ENCODE measurements at places on chromosomes 3 and 15. TPM values are rescaled to one million over a fixed set of nuclear protein-coding genes. Genes with fewer than 3 reads are reported as not detected.

The KLHL40 gene
- total RNA-seq, result not detected

- H3K4me3 ChIP-seq, result no peak overlapping the region
- H3K27ac ChIP-seq, result no peak overlapping the region
- no peaks in the 10 kb centered on the region for H3K27me3 ChIP-seq
- DNase-seq, result no peak
- H3K36me3 ChIP-seq, result no peaks in the 10 kb centered on the region
Measured at GRCh38 chr3:23840521-23840920, 34.8 kb downstream of the UBE2E1 start.

- DNase-seq, result no peak
- no peak overlapping the region for H3K4me3 ChIP-seq
- no peaks in the 10 kb centered on the region for H3K36me3 ChIP-seq
- H3K27me3 ChIP-seq, result peaks cover 2% of the 10 kb centered on the region
- no peaks in the 10 kb centered on the region for H3K4me1 ChIP-seq
Measured at GRCh38 chr3:10888518-10889090, 72.6 kb downstream of the SLC6A11 start.

The SNAPC5 gene
- total RNA-seq, result 37.3 TPM

- H3K4me1 ChIP-seq, result no peaks in the 10 kb centered on the region
- H3K4me3 ChIP-seq, result no peak overlapping the region
- H3K27ac ChIP-seq, result no peak overlapping the region
- H3K27me3 ChIP-seq, result peaks cover 15% of the 10 kb centered on the region
- no peaks in the 10 kb centered on the region for H3K36me3 ChIP-seq
Measured at GRCh38 chr15:34812369-34812768, 17.0 kb upstream of the ACTC1 start.

DNA sequence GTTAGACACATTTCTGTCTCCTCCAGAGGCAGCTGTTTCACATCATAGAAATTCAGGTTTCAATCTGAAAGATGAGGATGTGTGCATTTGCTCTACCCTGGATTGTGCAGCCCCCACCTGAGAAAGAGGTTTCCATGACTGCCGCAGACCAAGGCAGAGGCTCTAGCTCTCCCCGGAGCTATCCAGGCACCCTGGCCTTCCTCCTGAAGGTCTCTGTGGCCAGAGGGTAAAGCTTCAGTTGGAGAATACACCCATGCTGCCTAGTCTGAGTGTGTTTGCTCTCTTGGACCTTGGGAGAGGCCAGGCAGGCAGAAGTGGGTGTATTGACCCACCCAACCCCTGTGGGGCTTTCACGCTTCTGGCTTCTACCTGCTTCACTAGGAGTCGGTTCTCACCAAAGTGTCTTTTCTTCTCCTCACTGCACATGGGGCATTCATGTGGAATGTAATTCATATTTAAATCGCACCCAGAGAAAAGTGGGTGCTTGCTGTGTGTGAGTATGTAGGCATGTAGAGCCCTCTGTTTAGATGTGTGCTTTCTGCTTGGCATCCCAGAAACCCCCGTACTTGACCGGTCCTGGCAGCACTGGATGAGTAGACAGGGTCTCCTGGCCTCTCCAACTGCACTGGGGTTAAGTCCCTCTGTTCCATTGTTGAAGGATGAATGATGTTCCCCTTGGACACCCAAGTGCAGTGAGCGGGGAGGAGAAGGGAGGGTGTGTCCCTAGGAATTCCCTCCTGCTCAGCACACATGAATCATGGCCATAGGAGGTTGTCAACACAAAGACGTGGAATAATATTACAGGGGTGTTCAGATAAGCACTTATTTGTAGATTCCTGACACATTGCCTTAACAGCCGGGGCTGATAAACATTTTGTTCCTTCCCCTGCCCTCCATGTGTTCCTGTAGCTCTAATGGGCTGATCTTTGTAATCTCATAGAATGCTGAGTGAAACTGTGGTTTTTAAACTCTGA, 20.3 kb upstream of the RAB6B start:
- H3K4me1 ChIP-seq, result no peaks in the 10 kb centered on the region
- H3K36me3 ChIP-seq, result no peaks in the 10 kb centered on the region
- DNase-seq, result no peak
- peaks cover 17% of the 10 kb centered on the region for H3K27me3 ChIP-seq
- H3K27ac ChIP-seq, result no peak overlapping the region

The IL12A gene
- 0.34 TPM for total RNA-seq

The LIPH gene
- not detected for total RNA-seq

The GOLGA8H gene
- not detected for total RNA-seq

GRCh38 chr3:42545284-42545900, 36.4 kb downstream of the SEC22C start:
- H3K36me3 ChIP-seq, result peaks cover 4% of the 10 kb centered on the region
- no peaks in the 10 kb centered on the region for H3K27me3 ChIP-seq
- no peaks in the 10 kb centered on the region for H3K4me1 ChIP-seq
- no peak overlapping the region for H3K4me3 ChIP-seq

The NMD3 gene
- total RNA-seq, result 74.5 TPM

DNA sequence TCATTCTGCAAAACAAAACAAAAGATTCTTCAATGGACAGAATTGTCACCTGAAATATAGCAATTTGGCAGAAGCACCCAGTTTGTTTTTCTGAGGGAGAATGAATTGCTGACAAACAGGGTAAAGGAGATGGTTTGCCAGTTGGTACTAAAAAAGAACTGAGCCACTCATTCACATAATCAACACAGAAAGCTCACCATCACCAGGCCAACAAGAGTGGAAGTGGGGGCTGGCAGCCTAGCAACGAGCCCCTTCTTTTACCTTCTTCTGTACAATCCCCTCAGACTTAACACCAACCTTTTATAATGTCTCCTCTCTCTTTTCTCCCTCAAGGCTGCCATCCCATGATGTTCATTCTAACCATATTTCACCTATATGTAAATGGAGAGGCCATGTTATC, 5.9 kb downstream of the TOP2B start:
- no peak overlapping the region for H3K4me3 ChIP-seq
- no peaks in the 10 kb centered on the region for H3K27me3 ChIP-seq
- no peak for DNase-seq
- H3K4me1 ChIP-seq, result peaks cover 53% of the 10 kb centered on the region
- H3K27ac ChIP-seq, result no peak overlapping the region
- peaks cover 10% of the 10 kb centered on the region for H3K36me3 ChIP-seq

- peaks cover 6% of the 10 kb centered on the region for H3K27me3 ChIP-seq
- H3K27ac ChIP-seq, result no peak overlapping the region
Measured at GRCh38 chr3:126573492-126574117, 14.9 kb upstream of the C3orf22 start.

- peaks cover 19% of the 10 kb centered on the region for H3K27me3 ChIP-seq
- H3K4me3 ChIP-seq, result no peak overlapping the region
- no peak for DNase-seq
- H3K27ac ChIP-seq, result no peak overlapping the region
- peaks cover 8% of the 10 kb centered on the region for H3K4me1 ChIP-seq
Measured at GRCh38 chr15:82846621-82847020, 37.2 kb downstream of the WHAMM start.

DNA sequence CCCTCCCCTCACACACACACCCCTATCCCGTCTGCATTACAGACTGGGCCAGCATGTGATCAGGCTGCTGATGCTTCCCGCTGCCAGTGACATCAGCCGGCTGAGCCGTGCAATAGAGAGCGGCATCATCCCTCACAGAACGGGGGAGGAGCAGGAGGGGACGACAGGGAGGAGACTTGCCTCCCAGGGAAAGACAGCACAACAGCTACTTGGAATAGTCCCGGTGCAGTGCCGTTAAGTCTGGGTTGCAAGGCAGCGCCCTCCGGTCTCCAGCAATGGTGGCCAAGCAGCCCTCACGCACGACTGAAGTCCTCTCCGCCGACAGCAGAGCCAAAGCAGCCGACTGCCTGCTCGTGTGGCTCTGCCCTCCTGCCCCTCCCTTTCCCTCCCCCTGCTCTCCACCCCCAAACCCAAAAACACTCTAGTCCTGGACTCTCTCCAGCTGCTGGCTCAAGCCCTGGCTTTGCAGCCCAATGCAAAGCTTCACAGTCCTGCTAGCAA, 31.5 kb upstream of the RPS17 start:
- H3K27ac ChIP-seq, result no peak overlapping the region
- H3K36me3 ChIP-seq, result no peaks in the 10 kb centered on the region
- no peak overlapping the region for H3K4me3 ChIP-seq
- peaks cover 27% of the 10 kb centered on the region for H3K27me3 ChIP-seq

The NXPE3 gene
- total RNA-seq, result 17.6 TPM
